ENCODE measurements at places on chromosomes 1 and 21.

GRCh38 chr1:208829595-208829994 lies 585.4 kb upstream of the PLXNA2 start:
- no peak for DNase-seq

- DNase-seq = no peak
Observed at GRCh38 chr1:156949127-156949526, 28.7 kb downstream of the LRRC71 start.

DNA sequence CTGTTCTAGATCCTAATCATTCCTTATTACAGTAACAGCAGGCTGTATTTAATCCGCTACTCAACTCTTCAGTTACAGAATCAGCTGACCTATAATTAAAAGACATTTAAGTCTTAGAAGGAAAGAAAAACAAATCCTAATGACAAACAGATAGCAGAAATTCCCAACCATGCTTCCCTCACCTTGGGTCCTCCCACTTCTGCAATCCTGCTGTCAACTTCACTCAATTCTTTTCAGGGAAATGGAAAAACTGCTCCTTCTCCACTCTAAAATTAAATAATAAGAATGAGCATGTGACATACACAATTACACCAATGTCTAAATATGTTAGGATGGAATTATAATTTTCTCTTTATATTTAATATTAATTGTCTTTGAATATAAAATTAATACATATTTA lies 182.6 kb upstream of the LYPLAL1 start:
- DNase-seq = no peak

DNA sequence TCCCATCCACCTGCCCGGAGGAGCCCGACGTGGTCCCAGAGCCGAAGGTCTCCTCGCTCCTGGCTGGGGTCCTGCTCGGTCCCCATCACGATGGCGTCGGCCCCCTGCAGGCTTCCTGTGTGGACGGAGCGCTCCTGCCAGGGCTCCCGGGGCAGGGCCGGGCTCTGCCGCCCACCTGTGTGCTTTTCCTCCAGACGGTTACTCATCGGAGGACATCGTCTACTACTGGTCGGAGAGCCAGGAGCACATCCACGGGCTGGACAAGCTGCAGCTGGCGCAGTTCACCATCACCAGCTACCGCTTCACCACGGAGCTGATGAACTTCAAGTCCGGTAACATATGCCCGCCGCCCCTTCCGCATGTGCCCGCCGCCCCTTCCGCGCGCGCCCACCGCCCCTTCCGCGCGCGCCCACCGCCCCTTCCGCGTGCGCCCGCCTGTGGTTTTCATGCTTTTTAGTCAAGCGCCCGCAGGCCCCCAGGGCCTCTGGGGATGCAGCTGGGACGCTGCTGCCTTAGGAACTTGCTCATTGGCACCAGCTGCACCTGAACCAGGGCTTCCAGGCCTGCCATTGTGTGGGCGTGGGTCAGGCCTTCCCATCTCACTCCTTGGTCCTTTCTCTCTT lies 8.9 kb downstream of the GABRD start:
- no peak for DNase-seq
